ENCODE measurements at places on chromosomes 12 and 14. TPM values are rescaled to one million over a fixed set of nuclear protein-coding genes. Genes with fewer than 3 reads are reported as not detected.

DNA sequence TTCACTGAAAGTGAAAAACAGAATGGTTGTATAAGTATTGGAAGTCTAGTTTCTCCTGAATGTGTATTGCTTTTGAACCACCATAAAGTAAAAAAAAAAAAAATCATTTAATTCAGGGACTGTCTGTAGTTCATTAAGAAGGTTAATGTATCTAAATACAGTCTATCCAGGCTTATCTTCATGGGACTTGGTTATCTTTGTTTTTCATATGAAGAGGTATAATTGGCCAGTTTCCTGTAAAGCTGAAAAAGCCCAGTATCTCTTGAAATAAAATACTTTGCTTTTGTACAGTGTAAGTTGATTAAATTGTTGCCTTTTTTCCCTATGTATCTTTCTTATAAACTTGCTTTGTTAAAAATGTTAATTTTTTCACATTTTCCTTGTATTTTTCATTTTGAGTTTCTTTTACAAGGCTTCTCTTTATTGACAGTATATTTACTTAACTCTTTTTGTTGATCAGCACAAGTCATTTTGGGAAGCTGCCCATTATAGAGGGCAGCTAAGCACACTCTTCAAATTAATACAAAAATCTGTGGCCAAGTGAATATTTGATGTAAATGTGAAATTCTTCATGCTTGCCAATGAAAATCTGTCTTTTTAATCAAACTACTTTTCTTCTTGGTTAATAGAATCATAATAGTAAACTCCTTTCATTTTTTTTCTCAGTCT lies 156.0 kb downstream of the TMTC3 start:
- H3K36me3 ChIP-seq: no peaks in the 10 kb centered on the region
- no peak for DNase-seq
- H3K27me3 ChIP-seq: no peaks in the 10 kb centered on the region
- H3K27ac ChIP-seq: no peak overlapping the region

DNA sequence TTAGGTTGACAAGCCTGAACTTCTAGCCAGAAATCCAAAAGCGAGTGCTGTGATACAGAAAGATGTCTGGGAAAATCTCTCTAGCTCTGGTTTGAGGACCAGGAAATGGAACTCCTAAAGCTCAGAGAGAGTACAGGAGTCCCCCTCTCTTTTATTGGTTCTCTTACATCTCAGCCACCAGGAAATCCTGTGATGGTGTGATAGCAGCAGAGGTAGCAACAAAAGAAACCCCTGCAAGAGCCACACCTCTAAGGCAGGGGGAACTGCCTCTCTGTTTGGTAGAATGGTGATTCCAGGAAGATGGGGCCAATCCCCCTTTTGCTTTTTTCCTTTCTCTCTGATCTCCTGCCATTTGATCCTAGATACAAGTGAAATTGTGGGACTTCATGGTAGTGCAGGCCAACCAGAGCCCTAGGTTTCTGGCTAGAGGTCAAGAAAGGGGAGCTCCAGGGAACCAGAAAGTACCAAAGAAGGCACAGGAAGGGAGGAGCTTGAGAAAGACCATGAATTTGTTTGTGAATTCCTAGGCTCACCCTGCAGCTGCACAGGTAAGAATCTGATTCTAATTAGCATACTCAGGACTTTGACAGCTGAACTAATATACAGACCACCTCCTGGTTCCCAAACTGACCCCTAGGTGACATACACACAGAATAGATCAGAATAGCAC lies 88.5 kb downstream of the PAPLN start:
- H3K4me1 ChIP-seq: peaks cover 32% of the 10 kb centered on the region
- H3K27me3 ChIP-seq: no peaks in the 10 kb centered on the region
- H3K27ac ChIP-seq: no peak overlapping the region
- no peak for DNase-seq
- no peak overlapping the region for H3K4me3 ChIP-seq

- H3K4me3 ChIP-seq: peak overlapping the region; percentile 64
- H3K27ac ChIP-seq: peak overlapping the region; percentile 95
- peaks cover 27% of the 10 kb centered on the region for H3K36me3 ChIP-seq
- H3K27me3 ChIP-seq: no peaks in the 10 kb centered on the region
- DNase-seq: no peak
Measured at GRCh38 chr14:24310265-24310645, 315 bp downstream of the LTB4R2 start.

- no peaks in the 10 kb centered on the region for H3K4me1 ChIP-seq
- H3K27ac ChIP-seq: no peak overlapping the region
- H3K4me3 ChIP-seq: no peak overlapping the region
- H3K36me3 ChIP-seq: no peaks in the 10 kb centered on the region
- DNase-seq: no peak
- H3K27me3 ChIP-seq: no peaks in the 10 kb centered on the region
Measured at GRCh38 chr12:59632408-59632807, 36.6 kb downstream of the SLC16A7 start.

GRCh38 chr12:95321516-95322246 lies 104.1 kb downstream of the VEZT start:
- no peaks in the 10 kb centered on the region for H3K36me3 ChIP-seq
- DNase-seq: no peak
- no peak overlapping the region for H3K4me3 ChIP-seq
- H3K4me1 ChIP-seq: no peaks in the 10 kb centered on the region
- H3K27me3 ChIP-seq: no peaks in the 10 kb centered on the region

GRCh38 chr14:101189962-101190560 lies 286.5 kb upstream of the RTL1 start:
- H3K4me3 ChIP-seq: no peak overlapping the region
- H3K36me3 ChIP-seq: no peaks in the 10 kb centered on the region
- H3K4me1 ChIP-seq: no peaks in the 10 kb centered on the region
- no peak overlapping the region for H3K27ac ChIP-seq

DNA sequence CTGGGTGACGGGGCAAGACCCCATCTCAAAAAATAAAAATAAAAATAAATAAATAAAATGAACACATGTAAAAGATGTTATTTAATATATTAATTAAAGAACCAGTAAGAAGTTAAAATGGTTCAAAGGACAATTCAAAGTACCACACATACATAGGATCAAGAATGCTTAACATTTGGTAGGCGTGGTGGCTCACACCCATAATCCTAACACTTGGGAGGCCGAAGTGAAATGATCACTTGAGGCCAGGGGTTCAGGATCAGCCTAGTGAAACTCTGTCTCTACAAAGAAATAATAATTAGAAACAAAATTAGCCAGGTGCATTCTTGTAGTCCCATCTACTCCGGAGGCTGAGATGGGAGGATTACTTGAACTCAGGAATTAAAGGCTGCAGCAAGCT lies 53.3 kb downstream of the SPATS2 start:
- no peaks in the 10 kb centered on the region for H3K36me3 ChIP-seq
- no peak for DNase-seq
- no peak overlapping the region for H3K4me3 ChIP-seq
- H3K27me3 ChIP-seq: no peaks in the 10 kb centered on the region
- no peak overlapping the region for H3K27ac ChIP-seq
- no peaks in the 10 kb centered on the region for H3K4me1 ChIP-seq

GRCh38 chr12:131445184-131445774 lies 265.6 kb upstream of the SFSWAP start:
- H3K27ac ChIP-seq: no peak overlapping the region
- no peak overlapping the region for H3K4me3 ChIP-seq
- no peaks in the 10 kb centered on the region for H3K4me1 ChIP-seq
- no peaks in the 10 kb centered on the region for H3K27me3 ChIP-seq
- no peaks in the 10 kb centered on the region for H3K36me3 ChIP-seq

- H3K4me3 ChIP-seq: no peak overlapping the region
- no peaks in the 10 kb centered on the region for H3K36me3 ChIP-seq
- H3K27me3 ChIP-seq: no peaks in the 10 kb centered on the region
- no peak overlapping the region for H3K27ac ChIP-seq
- no peak for DNase-seq
- H3K4me1 ChIP-seq: no peaks in the 10 kb centered on the region
Measured at GRCh38 chr12:67964456-67964855, 24.8 kb upstream of the IFNG-AS1 start.

- H3K36me3 ChIP-seq: no peaks in the 10 kb centered on the region
- no peak overlapping the region for H3K27ac ChIP-seq
- H3K4me3 ChIP-seq: no peak overlapping the region
- DNase-seq: no peak
Measured at GRCh38 chr12:132076711-132077110, 67.4 kb downstream of the DDX51 start.

GRCh38 chr12:109680264-109681005 lies 33.2 kb upstream of the FAM222A start:
- no peak for DNase-seq
- no peaks in the 10 kb centered on the region for H3K36me3 ChIP-seq
- no peaks in the 10 kb centered on the region for H3K27me3 ChIP-seq
- H3K27ac ChIP-seq: no peak overlapping the region

GRCh38 chr12:122869207-122869973 lies 26.5 kb downstream of the VPS37B start:
- H3K27ac ChIP-seq: peak overlapping the region; percentile 91
- H3K27me3 ChIP-seq: no peaks in the 10 kb centered on the region
- no peak overlapping the region for H3K4me3 ChIP-seq
- H3K4me1 ChIP-seq: peaks cover 38% of the 10 kb centered on the region

DNA sequence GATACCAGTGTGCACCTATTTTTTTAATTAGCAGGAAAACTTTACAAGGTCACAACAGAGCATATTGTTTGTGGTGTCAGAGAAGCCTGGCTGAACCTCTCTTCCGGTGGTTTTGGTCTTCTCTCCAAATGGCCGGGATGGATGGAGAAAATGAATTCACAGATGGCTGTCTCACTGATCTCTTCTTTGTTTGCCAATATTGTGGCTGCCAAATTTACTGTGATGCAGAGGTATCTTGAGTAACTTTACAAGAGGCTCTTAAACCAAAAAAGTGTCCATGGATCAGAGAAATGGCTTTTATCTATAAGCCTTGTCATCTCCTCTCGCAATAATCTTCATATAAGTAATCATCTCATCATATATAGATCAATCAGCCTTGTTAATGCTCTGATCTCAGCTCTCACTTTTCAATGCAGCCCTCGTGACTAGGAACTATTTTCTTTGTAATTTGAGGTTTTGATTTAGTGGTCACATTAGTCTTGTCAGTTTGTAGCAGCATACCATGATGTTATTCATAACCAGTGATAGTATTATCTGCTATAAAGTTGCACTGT lies 308.1 kb downstream of the EGLN3 start:
- H3K27me3 ChIP-seq: no peaks in the 10 kb centered on the region
- DNase-seq: no peak
- H3K4me1 ChIP-seq: no peaks in the 10 kb centered on the region
- H3K27ac ChIP-seq: no peak overlapping the region
- no peak overlapping the region for H3K4me3 ChIP-seq

- no peaks in the 10 kb centered on the region for H3K4me1 ChIP-seq
- no peak for DNase-seq
- no peaks in the 10 kb centered on the region for H3K27me3 ChIP-seq
- peak overlapping the region; percentile 34 for H3K27ac ChIP-seq
- H3K36me3 ChIP-seq: no peaks in the 10 kb centered on the region
Measured at GRCh38 chr12:118189741-118190191, 53.8 kb downstream of the PEBP1 start.

GRCh38 chr14:33848706-33849454 lies 102.0 kb downstream of the EGLN3 start:
- peak; percentile 23 for DNase-seq
- H3K27me3 ChIP-seq: no peaks in the 10 kb centered on the region
- no peaks in the 10 kb centered on the region for H3K4me1 ChIP-seq
- H3K36me3 ChIP-seq: no peaks in the 10 kb centered on the region

DNA sequence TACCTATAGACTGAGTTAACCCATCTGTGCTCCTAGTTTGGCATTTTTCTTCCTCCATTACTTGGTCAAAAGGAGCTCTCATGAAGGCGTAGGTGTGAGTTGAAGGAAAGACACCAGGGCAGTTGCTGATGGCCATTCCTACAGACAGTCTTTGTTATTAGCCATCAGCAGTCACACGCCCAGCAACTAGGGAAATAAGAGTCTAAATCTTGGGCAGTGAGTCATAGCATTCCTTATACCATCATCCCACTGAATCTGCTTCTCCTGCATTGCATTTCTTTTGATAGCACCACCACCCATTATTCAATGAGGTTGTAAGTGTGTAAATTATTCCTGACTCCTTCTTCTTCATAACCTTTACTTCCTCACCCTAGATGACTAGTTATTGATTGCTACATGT lies 150.9 kb upstream of the IGF1 start:
- H3K4me3 ChIP-seq: no peak overlapping the region
- DNase-seq: no peak
- no peaks in the 10 kb centered on the region for H3K4me1 ChIP-seq
- no peak overlapping the region for H3K27ac ChIP-seq

- no peak overlapping the region for H3K4me3 ChIP-seq
- no peaks in the 10 kb centered on the region for H3K36me3 ChIP-seq
- H3K27me3 ChIP-seq: no peaks in the 10 kb centered on the region
- DNase-seq: no peak
Measured at GRCh38 chr12:66446276-66446675, 144.0 kb downstream of the HELB start.

The ANO6 gene
- 79.7 TPM for total RNA-seq

The CATSPERB gene
- 1.3 TPM for total RNA-seq

The RPAP3 gene
- total RNA-seq: 20.7 TPM

The WSB2 gene
- 107 TPM for total RNA-seq

The ANO4 gene
- not detected for total RNA-seq

The CLEC1A gene
- 8.9 TPM for total RNA-seq
